Epithelial cell of umbilical artery (primary cell): ENCODE measurements at places on chromosomes 2 and 18. TPM values are rescaled to one million over a fixed set of nuclear protein-coding genes. Genes with fewer than 3 reads are reported as not detected.

Gene SIX2
- 0.32 and 0.91 TPM in 2 replicates for total RNA-seq

Gene NAT8
- not detected in 2 replicates for total RNA-seq

Gene AP1S3
- 1.3 and 4.1 TPM in 2 replicates for total RNA-seq

Gene POTEF
- total RNA-seq: under 0.01 TPM in 1 of 2 replicates, not detected in the other

Gene ERMN
- not detected in 2 replicates for total RNA-seq

Gene ZNF521
- total RNA-seq: 58.1 and 107 TPM in 2 replicates

Gene RFTN2
- total RNA-seq: 2.7 and 5.5 TPM in 2 replicates
